ENCODE measurements at places on chromosomes 5 and 9.

- no peak for DNase-seq
These were observed 611.2 kb upstream of the ZNF608 start for GRCh38 chr5:125357660-125358059.

DNA sequence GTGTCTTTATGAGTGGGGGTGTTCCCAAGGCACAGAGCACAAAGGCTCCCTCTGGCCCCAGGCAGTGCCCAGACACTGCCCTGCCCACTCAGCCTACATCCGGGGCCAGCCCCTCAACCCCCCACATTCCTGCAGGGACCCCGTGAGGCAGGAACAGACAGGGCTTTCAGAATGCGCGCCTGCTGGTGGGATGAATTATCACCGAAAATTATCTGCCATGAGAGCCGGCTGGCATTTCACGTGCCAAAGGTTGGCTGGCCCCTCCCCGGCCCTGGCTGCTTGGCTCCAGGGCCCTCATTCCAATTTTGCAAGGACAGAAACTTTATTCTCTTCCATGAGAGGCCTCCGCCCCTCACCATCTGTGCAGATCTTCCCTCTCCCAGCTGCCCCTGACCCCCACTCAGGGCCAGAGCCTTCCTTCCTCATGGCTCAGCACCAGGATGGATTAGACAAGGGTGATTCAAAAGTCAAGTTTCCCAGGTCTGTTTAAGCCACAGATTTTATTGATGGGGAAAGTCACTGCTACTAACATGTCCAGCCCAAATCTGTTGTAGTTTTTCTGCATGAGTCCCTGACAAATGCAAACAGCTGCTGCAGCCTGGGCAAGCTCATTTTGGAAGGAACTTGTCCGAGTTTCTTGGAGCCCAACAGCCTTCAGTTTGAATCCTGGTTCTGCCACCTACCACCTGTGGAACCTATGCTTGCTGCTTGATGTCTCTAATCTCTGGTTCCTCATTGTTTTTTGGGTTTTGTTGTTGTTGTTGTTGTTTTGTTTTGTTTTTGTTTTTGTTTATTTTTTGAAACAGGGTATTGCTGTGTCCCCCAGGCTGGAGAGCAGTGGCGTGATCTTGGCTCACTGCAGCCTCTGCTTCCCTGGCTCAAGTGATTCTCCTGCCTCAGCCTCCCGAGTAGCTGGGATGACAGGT is 32.3 kb upstream of the WDR38 start:
- no peak for DNase-seq

- DNase-seq: no peak
These were observed 27.3 kb downstream of the FOXE1 start for GRCh38 chr9:97880336-97880735.

DNA sequence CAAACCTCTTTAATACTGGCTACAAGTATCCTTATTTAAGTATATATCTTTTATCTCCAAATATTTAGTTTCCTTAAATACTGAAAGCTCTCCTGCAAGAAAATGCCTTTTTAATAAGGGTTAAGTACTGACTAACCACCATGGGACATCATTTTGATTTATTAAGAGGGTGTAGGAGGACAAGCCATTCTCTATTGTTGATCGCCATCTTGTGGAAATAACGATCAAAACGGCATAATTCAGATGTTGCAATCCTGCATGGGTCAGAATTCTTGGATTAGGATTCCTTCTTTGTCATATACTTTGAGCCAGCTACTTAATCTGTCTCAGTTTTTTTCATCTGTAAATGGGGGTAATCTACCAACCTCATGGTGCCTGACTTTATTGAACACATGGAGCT is 28.7 kb upstream of the C5orf46 start:
- no peak for DNase-seq

DNA sequence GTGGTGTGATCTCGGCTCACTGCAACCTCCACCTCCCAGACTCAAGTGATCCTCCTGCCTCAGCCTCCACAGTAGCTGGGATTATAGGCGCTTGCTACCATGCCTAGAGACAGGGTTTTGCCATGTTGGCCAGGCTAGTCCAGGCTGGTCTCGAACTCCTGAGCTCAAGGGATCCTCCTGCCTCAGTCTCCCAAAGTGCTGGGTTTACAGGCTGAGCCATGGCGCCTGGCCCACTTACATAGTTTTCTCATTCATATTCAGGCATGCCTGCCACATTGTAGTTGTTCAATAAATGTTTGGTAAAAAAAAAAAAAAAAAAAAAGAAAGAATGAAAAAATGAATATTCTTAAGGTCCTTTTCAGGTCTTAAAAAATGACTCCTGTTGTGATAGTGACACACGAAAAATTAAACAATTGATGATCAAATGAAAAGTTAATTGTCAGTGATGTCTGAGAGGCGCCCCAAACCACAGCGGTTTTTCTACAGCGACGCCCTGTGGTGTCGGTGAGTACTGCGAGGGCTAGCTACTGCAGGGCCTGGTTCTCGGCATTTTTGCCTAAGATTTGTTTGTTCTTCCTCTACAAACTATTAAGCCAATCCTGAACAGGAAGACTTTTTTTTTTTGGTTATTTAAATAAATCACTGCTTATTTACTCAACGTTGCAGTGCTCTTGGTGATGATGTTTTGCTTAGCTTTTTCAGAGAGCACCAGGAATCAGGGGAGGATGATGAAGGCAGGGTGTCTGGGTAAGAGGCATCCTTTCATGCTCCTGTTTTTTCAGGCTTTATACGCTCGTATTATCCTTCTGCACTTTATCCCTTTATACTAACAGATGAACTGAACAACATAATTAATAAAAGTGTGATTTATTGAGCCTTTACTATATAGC is 67.0 kb upstream of the DPYSL3 start:
- no peak for DNase-seq

Measured in stimulated activated CD8-positive, alpha-beta memory T cell treated with anti-CD3 and anti-CD28 coated beads, Interleukin-2, amount 100 ng/mL, for 1 hour (primary cell).